CD8-positive, alpha-beta T cell (primary cell): ENCODE measurements at places on chromosomes 12 and 14. TPM values are rescaled to one million over a fixed set of nuclear protein-coding genes. Genes with fewer than 3 reads are reported as not detected.

Gene KRT2
- 1.4 TPM for total RNA-seq

DNA sequence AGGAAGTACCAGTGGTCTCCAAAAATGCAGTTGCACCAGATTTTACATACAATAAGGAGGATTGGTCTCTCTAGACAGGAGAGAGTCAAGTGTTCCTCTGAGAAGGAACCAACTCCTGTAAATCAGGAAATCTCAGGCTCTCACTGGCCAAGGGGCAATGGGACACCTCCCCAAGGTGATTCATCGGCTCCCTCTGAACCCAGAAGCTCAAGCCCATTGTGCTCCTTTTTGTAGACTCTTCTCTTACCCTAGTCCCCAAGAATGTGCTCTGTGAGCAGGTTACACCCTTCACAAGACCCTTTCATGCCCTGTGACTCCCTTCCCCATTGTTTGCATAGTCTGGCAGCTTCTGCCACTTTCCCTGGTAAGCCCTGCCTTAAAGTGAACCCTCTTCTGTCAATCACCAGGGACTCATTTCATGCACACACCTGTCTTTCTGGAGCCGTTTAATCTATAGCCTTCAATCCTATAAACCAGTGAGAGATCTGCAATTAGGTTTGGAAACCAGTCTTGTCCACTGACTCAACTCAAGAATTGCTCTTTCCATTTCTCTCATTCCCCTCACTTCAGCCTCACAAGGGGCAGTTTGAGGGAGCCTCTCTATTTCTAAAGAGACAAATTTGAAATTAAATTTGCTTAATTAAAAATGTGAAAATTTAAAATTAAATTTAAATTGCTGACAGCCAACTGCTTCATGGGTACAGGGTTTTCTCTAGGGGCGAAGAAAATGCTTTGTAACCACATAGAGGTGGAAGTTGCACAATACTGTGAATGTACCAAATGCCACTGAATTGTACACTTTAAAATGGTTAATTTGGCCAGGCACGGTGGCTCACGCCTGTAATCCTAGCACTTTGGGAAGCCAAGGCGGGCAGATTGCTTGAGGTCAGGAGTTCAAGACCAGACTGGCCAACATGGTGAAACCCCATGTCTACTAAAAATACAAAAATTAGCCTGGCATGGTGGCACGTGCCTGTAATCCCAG, 38.3 kb upstream of the LTA4H start:
- DNase-seq, result no peak

Gene PPP1R1A
- not detected for total RNA-seq

Gene GALNT16
- 0.08 TPM for total RNA-seq

- DNase-seq, result no peak
Observed at GRCh38 chr12:126108247-126108646, 1043.0 kb downstream of the AACS start.

GRCh38 chr12:107761502-107761904, 566 bp upstream of the PRDM4 start:
- DNase-seq, result peak; percentile 57

DNA sequence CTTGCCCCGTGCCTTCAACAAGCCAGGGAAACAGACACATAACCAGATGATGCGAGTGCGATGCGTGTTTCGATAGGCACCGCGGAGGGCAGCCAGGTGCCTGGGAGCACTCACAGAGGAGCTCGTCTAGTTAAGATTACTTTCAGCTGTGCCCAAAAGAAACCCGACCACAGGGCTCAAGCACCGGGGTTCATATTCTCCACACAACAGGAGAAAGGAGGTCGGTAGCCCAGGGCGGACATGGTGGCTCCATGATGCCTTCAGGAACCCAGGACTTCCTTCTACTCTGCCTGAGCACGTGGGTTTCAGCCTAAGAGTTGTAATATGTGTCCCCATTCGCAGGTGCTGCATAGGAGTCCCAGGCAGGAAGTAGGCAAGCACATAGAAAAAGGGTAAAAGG, 53.7 kb upstream of the DDX11 start:
- DNase-seq, result no peak

DNA sequence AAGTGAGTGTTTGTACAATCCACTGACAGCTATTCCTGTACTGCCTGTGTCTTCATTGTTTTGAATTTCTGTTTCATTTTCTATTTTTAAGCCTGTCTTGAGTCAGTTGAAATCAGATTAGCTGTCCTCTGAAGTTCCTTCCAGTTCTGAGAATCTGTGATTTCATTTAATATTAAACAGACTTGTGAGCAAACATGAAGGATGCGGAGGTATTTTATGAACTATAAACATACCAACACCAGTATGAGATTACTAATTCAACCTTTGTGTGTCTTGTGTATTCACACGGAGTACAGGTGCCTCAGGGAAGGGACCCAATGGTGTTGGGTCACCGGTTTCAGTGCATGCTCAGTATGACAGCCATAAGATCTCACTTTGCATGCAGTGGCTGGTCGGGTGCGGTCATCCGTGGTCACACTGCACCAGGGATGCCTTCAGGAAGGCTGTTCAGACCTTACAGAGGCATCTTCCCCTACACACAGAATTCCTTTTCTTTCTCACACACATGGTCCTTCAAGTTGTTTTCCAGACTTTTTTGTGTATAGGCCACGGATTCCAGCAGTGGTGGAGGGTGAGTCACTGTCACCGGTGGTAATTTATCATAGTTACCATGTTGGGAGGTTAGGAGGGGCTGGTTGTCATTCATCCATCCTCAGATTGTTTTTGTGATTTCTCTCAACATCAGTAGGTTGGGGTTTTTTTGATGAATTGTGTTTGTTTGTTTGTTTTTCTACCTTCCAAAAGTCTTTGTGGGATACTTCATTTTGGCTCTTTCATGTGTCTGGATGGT, 103.0 kb upstream of the SFSWAP start:
- no peak for DNase-seq
